ENCODE measurements at places on chromosomes 2 and 18.

DNA sequence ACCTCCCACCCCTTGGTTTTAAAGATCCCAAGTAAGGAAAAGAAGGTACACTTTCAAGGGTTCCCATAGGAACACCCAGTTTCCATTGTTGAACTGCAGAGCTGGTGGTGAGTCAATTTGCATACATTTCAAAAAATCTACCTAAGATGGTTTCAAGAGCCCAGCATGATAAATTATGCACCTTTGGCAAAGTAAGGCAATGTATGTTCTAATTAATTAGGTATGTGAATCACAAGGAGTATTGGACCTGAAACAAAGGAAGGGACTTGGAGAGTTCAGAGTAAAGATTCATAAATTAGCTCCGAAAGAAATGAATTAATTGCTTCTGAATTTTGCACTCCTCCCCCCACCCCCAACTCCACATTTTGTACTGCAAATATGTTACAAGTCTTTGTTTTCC lies 459.7 kb downstream of the LRATD1 start:
- no peak for DNase-seq

DNA sequence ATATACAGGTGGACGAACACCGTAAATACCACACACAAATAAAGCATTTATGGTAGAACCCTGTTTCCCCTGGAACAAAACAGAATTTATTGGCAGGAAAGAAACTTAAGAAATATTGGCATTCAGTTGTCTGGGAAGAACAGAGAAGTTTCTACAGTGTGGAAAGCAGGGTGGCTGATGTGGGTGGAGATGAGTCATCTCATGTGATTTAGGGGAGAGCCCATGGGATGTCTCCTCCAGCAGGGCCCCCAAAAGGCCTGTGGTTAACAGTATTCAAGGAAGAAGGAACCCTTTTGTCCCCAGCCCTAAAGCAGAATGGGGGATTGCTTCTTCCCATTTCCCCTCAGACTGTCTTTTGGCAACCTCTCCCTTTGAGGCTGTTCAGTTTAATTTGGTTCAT lies 24.2 kb downstream of the SIX3 start:
- peak; percentile 94 for DNase-seq

GRCh38 chr2:239206042-239206441 lies 194.8 kb downstream of the HDAC4 start:
- DNase-seq: no peak

- DNase-seq: no peak
These were observed 94.4 kb upstream of the HDAC4 start for GRCh38 chr2:239495175-239495574.

- no peak for DNase-seq
These were observed 24.4 kb upstream of the FRZB start for GRCh38 chr2:182890773-182891378.

DNA sequence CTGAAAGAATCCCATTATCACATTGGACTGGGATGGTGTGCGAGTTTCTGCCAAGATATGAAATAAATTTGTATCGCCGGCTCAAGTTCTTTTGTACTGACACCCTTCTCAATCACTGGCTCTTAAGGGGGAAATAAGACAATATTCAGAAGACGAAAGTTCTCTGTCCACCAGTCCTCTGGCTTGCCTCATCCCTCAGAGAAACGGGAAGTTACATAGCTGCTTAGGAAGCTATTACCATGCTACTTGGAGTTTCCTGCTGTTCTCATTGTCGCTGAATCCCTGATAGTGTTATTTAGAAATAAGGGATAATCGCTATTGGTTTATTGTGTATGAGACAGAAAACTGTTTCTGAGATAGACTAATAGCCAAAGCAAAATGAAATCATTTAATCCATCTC lies 205.0 kb upstream of the ZNF521 start:
- peak; percentile 79 for DNase-seq

GRCh38 chr2:140506606-140507005 lies 1624.2 kb downstream of the LRP1B start:
- no peak for DNase-seq

GRCh38 chr18:36663312-36663711 lies 165.5 kb downstream of the TPGS2 start:
- no peak for DNase-seq

GRCh38 chr2:207219676-207220501 lies 54.1 kb upstream of the KLF7 start:
- DNase-seq: no peak

DNA sequence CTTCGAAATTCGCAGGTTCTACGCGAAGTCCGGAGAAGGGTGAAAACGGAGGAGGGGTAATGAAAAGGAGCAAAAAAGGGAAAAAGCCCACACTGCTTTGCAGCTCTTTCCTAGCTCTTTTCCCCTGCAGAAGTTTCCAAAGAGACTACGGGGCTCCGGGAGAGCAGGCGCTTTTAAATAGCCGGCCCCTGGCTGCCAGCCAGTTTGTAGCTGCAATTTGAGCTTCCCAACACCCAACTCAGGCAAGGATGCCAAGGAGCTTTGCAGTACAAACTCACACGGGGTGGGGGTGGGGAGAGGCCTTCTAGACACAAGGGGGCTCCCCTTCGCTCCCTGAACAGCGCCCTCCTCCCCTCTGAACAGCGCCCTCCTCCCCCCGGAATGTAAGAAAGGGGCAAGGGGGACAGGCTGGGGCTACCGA lies at the start of gene IGFBP5:
Gene IGFBP5 (minus strand): TSS at position 149 of the 421 bp plus-strand sequence. CDS start 774 bp downstream, outside the sequence.
- DNase-seq: no peak

- no peak for DNase-seq
These were observed 113.9 kb upstream of the LTBP1 start for GRCh38 chr2:32832821-32833220.

DNA sequence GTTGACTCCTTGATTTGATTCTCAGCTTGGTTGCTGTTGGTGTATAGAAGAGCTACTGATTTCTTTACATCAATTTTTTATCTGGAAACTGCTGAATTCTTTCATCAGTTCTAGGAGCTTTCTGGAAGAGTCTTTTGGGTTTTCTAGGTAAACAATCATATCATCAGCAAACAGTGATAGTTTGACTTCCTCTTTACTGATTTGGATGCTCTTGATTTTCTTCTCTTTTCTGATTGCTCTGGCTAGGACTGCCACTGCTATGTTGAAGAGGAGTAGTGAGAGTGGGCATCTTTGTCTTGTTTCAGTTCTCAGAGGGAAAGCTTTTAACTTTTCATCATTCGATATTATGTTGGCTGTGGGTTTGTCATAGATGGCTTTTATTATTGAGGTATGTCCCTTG lies 140.5 kb downstream of the ZNF236 start:
- no peak for DNase-seq

DNA sequence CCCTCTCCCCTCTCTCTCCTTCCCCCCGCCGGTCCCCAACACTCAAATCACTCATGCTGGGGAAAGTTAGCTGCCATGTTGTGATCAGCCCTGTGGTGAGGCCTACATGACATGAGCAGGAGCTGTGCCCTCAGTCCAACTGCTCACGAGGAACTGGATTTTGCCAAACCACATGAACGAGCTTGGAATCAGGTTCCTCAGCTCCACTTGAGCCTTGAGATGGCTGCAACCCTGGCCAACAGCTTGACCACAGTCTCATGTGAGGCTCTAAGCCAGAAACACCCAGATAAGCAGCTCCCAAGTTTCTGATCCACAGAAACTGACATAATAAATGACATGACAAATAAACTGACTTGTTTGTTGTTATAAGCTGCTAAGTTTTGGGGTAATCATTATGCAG lies 38.4 kb downstream of the ARL4C start:
- no peak for DNase-seq

- DNase-seq: no peak
These were observed 69.5 kb downstream of the COPS8 start for GRCh38 chr2:237154884-237155851.

DNA sequence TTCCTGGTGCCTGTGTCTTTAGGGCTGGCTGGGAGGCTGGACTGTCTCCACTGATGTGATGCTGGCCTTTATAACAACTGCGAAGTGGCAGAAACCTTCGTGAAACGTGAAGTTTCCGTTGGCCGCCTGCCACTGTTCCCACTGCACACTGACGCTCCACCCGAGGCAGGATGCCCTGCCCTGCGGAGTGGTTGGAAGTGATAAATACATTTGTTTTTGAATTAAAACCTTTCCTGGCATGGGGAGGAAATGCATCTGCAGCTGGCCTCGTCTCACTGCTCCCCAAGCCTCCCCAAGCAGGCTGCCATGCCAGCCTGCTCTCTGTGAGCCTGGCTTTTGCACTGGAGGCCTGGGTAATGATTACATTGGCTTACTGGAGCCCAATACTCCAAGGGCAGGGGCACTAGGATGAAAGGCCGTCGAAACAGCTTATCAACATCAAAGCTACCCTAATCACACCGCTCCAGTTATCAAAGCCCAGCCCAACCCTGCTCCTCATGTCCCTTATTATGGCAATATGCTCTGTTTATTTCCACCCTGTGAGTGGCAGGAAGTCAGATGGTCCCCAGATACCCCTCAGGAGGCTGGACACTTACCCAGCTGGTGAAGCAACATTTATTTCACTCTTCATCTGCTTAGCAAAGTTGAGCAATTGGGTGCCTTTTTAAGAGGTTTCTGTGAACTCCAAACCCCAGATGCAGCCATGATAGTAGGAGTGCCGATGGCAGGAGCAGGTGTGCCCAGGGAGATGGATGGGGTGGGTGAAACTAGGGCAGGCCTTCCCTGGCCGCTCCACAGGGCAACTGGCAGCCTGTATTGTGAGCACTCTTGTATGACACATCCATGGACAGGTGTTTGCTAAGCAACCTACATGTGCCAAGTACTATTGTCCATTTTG lies 97.4 kb upstream of the ITGA6 start:
- no peak for DNase-seq

DNA sequence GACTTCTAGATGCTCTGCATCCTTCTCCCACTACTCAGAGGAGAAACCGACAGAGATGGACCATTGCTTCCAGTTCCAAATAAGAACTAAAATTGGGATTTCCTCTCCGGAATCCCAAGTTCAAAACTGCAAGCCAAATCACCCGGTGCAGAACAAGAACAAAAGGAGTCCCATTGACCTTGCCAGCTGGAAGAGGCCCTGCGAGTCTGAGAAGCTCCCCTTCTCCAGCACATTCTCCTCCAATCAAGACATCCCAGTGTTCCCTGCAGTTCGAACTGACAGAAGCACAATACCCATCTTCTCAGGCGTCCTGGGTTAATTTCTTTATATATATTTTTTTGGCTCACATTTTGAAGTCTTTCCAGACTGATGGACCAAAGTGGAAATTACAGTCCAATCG lies 195.3 kb upstream of the MEIS1 start:
- no peak for DNase-seq
